ENCODE measurements at places on chromosomes 1 and 21. TPM values are rescaled to one million over a fixed set of nuclear protein-coding genes. Genes with fewer than 3 reads are reported as not detected.

- peak; percentile 96 for DNase-seq
- peaks cover 19% of the 10 kb centered on the region for H3K4me1 ChIP-seq
- no peaks in the 10 kb centered on the region for H3K36me3 ChIP-seq
- no peaks in the 10 kb centered on the region for H3K27me3 ChIP-seq
- peak overlapping the region; percentile 91 for H3K27ac ChIP-seq
Observed at GRCh38 chr1:8889925-8890785, 11.7 kb upstream of the ENO1 start.

KRTAP10-2 gene
- total RNA-seq, result not detected

SOX13 gene
- total RNA-seq, result 5.8 TPM

DNA sequence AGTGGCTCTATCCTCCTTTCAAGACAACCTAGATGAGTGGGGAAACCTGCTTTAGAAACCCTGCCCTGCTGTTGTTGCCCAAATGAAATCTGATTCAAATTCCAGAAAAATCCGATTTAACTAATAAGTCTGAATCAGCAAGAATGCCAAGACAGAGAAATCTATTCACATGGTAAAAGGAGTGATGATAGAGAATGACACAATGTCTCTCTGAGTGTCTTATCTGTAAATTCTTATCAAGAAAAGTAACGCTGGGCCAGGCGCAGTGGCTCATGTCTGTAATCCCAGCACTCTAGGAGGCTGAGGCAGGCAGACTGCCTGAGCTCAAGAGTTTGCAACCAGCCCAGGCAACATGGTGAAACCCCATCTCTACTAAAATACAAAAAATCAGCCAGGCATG lies 13.7 kb upstream of the GUCA2A start:
- H3K36me3 ChIP-seq, result peaks cover 12% of the 10 kb centered on the region
- no peak overlapping the region for H3K4me3 ChIP-seq
- DNase-seq, result no peak

GRCh38 chr1:93692451-93692861 lies 10.8 kb upstream of the BCAR3 start:
- H3K27ac ChIP-seq, result peak overlapping the region; percentile 100
- peak overlapping the region; percentile 49 for H3K4me3 ChIP-seq
- DNase-seq, result peak; percentile 66
- no peaks in the 10 kb centered on the region for H3K36me3 ChIP-seq
- H3K4me1 ChIP-seq, result peaks cover 46% of the 10 kb centered on the region
- no peaks in the 10 kb centered on the region for H3K27me3 ChIP-seq

DNA sequence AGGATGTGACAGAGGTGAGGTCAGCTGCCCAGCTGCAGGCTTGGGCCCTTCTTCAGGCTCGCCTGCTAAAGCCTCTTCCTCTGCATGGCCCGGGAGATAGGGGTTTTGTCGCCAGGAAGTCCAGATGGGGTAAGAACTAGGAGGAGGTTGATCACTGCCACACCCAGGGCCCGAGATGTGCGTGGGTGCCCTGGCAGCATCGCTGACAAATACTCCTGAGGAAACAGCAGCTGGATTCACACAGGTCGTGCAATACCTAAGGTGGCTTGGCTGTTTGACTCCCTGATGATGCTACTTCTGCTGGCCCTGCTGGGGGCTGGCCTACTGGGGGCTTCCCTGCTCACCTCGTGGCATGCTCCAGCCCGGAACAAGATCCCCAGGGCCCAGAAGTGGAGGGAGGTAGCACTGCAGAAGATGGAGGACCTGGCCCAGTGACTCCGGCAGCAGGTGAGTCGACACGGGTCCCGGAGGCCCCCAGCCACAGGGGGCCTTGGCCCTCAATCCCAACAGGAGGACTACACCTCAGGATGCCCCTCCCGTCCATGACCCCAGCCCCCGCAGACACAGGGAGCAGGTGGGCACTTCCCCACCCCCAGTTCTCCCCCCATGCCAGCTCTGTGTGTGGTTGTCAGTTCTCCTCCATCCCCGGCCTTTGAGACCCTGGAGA lies 29.6 kb downstream of the FAAH start:
- peaks cover 12% of the 10 kb centered on the region for H3K27me3 ChIP-seq
- no peak overlapping the region for H3K27ac ChIP-seq
- no peaks in the 10 kb centered on the region for H3K36me3 ChIP-seq
- no peaks in the 10 kb centered on the region for H3K4me1 ChIP-seq
- DNase-seq, result no peak
- no peak overlapping the region for H3K4me3 ChIP-seq

ADGRL4 gene
- total RNA-seq, result 10.6 TPM

GRCh38 chr1:219387211-219387610 lies 213.5 kb downstream of the LYPLAL1 start:
- H3K27me3 ChIP-seq, result no peaks in the 10 kb centered on the region
- H3K36me3 ChIP-seq, result no peaks in the 10 kb centered on the region
- no peak overlapping the region for H3K27ac ChIP-seq

- peaks cover 7% of the 10 kb centered on the region for H3K4me1 ChIP-seq
- H3K27me3 ChIP-seq, result no peaks in the 10 kb centered on the region
- no peak overlapping the region for H3K27ac ChIP-seq
- no peak overlapping the region for H3K4me3 ChIP-seq
- DNase-seq, result no peak
Observed at GRCh38 chr1:60102267-60103061, 28.9 kb upstream of the C1orf87 start.

GRCh38 chr1:87108814-87109411 lies 194.5 kb downstream of the HS2ST1 start:
- no peaks in the 10 kb centered on the region for H3K27me3 ChIP-seq
- H3K4me1 ChIP-seq, result peaks cover 15% of the 10 kb centered on the region
- DNase-seq, result peak; percentile 43
- H3K27ac ChIP-seq, result no peak overlapping the region
- no peaks in the 10 kb centered on the region for H3K36me3 ChIP-seq

Measured in GM23248 (cell line).